ENCODE measurements at places on chromosomes 5 and 9.

GRCh38 chr9:113844466-113844865 lies 31.6 kb upstream of the ZNF618 start:
- no peak for DNase-seq

DNA sequence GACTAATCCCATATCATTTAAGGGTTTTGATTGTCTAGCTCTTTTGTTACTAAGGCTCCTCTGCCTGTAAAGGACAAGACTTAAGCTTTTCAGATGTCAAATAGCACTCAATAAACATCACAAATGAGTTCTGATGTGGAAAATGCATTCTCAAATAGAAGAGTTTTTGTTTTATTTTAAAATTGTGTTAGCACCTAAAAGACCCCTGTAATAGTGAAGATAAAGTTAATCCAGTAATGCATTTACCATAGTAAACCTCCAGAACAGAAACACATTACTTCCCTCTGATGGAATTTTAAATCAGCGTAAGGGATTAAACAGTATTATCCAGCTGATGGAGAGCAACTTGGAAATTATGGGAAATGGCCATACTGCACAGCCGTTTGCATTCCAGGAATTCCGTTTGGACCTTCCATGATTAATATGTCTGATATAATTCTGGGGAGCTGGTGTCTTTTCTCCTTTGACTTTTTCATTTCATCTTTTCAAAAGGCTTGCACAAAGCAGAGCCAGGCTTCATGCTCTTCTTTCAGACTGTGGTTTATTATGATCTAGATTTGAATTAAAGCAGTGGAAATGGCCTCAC lies 105.6 kb downstream of the PPP2R2B start:
- no peak for DNase-seq

GRCh38 chr5:30600892-30601291 lies 592.6 kb upstream of the CDH6 start:
- DNase-seq, result no peak

DNA sequence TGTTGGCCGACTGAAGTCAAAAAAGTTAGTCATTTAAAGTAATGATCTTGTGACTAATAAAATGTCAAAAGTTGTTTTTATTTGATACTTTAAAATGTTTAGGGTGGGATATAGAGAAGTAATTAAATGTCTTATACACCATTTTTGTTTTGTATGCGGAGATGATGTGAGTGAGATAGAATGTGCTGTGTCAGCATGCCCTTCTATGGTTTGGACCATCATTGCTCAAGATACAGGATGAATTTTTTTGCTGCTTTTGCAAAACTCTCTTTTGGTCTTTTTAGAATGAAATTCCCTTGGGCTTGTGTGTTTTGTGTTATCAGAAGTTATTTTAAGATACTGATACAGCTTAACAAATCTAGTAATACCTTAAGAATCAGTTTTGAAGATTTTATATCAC lies 12.5 kb downstream of the SRFBP1 start:
- no peak for DNase-seq

GRCh38 chr5:75656311-75657003 lies 45.2 kb downstream of the ANKDD1B start:
- DNase-seq, result no peak

DNA sequence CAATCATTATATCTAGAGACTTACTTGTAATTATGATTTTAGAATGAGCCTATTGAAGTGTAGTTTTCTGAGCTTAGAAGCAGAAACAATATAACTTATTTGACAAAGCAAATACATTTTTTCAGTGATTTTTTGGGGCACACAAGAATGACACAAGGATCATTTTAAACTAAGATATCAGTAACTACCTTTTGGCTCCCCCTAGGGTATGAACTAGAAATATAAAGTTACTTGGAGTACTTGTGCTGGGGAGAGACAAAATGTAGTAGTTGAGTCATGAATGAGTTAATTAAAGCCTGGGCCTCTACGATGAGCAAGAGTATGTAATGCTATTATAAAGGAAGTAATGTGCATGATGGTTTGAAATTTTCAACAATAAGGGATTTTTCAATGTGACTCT lies 1244.1 kb upstream of the ACO1 start:
- peak; percentile 36 for DNase-seq

GRCh38 chr5:72822944-72823343 lies 6.5 kb downstream of the TNPO1 start:
- DNase-seq, result no peak

DNA sequence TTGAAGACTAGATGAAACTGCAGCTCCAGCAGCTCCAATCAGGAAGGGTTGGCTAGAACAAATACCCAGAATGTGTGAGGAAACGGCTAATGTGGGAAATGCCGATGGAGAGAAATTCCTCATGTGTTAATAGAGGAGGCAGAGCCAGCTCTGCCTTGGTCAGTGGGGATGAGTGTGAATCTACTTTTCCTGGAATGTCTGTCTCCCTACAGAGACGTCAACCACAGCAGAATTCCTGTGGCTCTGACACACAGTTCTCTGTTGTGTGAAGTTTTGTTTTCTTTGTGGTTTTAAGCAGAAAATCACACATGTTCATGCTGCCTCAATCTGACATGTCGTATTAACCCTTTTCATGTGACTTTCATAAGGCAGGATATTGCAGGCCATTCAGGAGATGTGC lies 476.6 kb upstream of the WWC1 start:
- no peak for DNase-seq

GRCh38 chr5:170403675-170404074 lies 14.5 kb upstream of the KCNMB1 start:
- DNase-seq, result peak; percentile 64

DNA sequence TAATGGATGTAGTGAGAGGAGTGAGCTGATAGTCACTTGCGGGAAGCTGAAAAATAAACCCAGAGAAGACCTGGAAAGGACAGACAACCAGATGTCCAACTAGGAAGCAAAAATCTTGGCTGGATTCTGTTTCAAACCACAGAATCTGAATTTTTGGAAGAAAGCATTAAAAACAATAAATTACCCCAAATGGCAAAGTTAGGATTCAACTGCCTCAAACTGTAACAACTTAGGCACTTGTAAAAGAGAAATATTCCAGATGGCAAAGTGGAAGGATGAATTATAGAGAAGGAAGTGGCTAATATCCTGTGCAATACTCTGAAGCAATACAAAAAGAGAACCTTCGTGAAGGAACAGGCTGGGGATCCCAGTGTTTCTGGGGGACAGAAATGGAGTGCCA lies 46.8 kb upstream of the SLIT3 start:
- DNase-seq, result no peak

GRCh38 chr9:124873664-124874063 lies 11.7 kb downstream of the ARPC5L start:
- DNase-seq, result no peak

DNA sequence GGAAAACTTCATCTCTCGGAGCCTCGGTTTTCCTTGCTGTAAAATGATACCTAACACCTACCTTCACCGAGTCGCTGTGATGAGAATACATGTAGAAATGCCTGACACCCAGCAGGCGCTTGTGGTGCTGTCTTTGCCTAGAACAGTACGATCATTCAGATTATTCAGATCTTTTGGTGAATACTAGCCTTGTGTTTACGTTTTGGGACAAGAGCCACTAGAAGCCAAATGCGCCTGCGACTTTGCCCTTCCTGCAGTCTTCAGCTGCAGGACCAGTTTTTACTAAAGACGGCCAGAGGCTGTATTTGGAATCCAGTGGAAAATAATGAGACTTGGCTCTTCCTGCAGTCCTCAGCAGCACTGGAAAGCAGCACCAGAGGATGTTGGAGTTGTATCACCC lies 189.6 kb downstream of the TRIO start:
- no peak for DNase-seq

DNA sequence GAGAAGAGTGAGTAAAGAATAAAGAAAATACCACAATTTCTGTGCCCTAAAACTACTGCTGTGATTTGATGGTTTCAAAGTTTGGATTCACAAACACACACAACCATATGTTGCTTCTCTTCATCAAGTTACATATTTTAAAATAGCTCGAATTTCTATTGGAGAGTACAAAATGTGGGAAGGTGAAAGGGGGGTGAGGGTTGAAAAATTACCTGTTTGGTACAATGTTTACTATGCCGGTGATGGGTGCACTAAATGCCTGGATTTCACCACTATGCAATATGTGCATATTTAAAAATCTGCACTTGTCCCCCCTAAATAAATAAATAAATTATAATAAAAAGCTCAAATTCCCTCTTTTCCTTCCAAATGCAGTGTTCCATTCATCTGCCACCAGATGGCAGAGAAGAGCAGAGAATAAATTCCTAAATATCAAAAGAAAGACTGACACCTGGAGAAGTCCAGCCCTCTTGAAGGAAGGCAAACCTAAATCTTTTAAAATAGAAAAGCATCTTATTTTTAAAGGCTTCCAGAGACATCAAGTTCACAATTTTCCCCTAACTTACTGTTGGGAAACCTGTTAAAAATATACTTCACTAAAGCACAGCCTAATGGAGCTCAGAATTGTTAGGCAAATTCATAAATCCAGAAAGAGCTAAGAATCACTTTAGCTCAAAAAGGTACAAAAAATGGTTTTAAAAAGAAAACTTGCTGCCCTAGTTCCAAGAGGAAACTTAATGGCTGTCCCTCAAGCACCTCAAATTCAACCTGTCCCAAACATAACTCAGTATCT lies 24.8 kb upstream of the HNRNPA0 start:
- DNase-seq, result peak; percentile 62

DNA sequence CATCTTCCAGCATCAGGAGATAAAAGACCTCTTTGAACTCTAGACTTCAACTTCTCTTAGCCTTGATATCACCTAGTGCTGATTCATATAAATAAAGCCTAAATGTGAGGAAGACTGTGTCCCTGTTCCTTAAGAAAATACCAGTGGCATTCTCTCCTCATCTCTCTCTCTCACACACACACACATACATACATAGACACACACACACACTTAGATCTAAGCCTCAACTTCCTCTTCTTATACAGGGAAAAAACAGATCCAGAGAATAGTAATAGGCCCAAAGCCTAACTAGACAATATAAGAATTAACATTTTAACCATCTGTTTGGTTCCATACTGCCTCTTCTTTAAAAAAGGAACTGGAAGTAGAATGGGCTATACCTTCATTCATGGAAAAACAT lies 195.3 kb upstream of the NR4A3 start:
- DNase-seq, result no peak

DNA sequence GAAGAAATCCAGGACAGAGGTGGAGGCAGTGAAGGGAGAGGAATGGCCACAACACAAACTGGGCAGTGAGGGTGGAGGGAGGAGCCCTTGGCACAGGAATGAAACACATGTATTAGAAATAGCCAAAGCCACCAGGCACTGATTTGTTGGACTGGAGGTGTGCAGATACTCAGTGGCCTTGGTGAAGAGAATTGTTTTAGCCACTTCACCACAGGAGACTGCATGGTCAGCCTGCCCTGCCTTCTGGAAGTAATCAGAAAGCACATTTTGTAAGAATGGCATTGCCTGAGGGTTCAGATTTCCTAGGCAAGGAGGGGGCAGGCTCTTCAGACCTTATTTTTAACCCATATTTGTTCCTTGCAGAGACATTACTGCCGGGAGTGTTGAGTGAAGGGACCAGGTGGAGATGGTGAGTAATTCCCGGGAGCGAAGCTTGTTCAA lies 2.2 kb downstream of the SGCD start:
- DNase-seq, result no peak

GRCh38 chr5:108238936-108239887 lies 142.7 kb downstream of the FBXL17 start:
- no peak for DNase-seq

DNA sequence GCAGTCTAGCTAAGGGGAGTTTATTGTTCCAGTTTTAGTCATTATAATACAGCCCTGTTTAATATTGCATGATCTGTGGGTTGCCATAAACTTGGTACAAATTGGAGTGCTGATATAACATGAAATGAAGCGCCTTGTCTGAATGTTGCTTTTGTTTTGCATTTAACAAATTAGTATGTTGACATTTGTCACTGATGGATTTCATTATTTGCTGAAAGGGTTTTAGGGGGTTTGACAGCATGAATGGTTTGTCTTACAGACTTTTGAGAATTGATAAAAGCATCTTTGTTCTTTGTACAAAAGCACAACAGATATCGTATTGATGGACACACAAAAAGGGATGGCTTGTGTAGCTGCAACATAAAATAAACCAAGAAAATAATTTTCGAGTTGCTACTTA lies 178.3 kb downstream of the AOPEP start:
- DNase-seq, result no peak

DNA sequence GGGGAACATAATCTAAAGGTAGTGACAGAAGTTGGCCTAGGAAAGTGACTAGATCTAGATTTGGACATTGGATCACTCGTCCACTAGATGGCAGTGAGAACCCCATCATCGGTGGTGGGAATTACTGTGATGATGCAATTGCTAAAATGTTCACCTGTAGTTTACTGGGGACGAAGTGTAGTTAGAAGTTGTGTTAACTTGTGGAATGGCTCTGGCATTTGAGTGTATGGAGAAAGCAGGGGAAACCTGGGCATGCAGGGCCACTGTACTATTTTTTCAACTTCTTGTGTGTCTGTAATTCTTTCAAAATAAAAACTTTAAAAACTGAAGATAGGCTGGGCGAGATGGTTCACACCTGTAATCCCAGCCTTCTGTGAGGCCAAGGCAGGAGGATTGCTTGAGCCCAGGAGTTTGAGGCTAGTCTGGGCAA lies 75.5 kb downstream of the PHAX start:
- DNase-seq, result peak; percentile 68

DNA sequence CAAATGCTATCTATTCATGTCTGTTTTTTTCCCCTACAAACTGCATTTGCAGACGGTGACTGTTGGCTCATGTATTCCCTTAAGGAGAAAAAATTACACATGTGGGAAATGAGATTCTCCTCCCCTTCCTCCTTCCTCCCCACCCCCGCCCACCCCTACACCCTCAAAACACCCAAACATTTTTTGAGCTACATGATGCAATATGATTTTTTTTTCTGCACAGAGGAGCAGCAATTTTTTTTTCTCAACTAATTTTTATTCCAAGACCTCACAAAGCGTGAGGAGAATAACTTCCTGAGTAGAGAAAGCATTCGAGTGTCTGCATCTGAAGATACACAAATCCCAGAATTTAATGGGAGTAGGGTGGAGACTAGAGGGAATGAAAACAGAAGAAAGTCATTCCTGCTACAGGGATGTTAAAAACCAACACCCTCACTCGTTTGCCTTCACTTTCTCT lies 118.1 kb downstream of the PRDM6 start:
- no peak for DNase-seq

DNA sequence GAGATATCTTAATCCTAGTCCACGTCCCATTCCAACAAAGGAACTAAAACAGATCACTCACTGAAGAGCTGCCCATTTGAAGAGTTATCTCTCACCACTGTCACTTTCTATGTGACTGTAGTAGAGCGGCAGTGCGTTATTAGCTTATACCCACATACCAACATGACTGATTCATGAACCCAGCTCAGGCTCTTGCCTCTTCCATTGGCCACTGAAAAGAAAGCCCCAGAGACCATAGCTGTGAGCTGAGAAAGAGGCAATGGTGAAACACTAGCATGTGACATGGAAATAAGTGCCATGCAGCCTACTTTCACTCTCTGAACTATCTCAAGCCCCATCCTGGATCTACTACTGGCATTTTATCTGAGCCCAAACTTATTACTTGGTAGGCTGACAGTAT lies 151.7 kb upstream of the MOCS2 start:
- no peak for DNase-seq

DNA sequence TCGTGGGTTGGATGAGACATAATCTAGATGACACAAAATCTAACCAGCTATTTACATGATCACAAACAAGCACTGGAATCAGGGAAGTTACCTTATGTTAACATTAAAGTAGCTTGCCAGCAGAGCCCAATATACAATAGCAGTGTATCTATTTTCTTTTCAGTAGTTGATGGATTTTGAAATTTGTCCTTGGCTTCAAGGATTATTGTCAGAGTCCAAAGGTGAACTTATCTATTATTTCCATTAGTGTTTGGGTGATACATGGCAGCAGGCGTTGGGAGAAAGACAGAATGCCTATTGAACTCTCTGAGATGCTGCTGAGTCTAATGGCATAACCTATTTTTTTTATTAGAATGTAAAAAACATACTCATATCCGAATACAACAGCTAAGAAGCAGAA lies 223.2 kb upstream of the ACTBL2 start:
- DNase-seq, result no peak

All from neural progenitor cell (in vitro differentiated cells).